Stimulated activated CD4-positive, alpha-beta T cell treated with anti-CD3 and anti-CD28 coated beads, Interleukin-15, amount 100 ng/mL, for 24 hours (primary cell): ENCODE measurements at places on chromosomes 2 and 18.
A peak's percentile ranks its signal among the peaks of the same experiment; 100 is the strongest.

- DNase-seq: no peak
These were observed 34.0 kb upstream of the IL37 start for GRCh38 chr2:112876971-112877361.

DNA sequence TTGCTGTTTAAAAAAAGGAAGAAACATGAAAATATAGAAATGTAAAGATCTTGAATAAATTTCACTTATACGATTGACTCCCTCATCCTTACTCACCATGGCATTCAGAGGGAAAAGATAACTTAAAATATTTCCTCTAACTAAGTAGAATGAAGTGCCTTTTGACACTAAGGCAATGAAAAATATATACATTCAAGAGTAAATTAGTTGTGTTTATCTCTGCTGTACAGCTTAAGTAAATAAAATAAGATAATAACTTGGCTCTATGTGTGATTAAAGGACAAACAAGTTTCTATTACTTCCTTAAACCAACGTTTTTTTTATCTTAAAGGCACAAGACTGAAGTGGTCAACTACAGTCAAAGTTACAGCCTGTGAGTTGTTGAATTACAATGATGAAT is 142.3 kb upstream of the LRRTM4 start:
- DNase-seq: no peak

- no peak for DNase-seq
These were observed 83.7 kb upstream of the B3GNT2 start for GRCh38 chr2:62112179-62112578.

- DNase-seq: no peak
These were observed 650 bp downstream of the ORMDL1 start for GRCh38 chr2:189783451-189783926.

GRCh38 chr18:47724186-47724975 is 206.1 kb downstream of the SMAD2 start:
- DNase-seq: no peak

DNA sequence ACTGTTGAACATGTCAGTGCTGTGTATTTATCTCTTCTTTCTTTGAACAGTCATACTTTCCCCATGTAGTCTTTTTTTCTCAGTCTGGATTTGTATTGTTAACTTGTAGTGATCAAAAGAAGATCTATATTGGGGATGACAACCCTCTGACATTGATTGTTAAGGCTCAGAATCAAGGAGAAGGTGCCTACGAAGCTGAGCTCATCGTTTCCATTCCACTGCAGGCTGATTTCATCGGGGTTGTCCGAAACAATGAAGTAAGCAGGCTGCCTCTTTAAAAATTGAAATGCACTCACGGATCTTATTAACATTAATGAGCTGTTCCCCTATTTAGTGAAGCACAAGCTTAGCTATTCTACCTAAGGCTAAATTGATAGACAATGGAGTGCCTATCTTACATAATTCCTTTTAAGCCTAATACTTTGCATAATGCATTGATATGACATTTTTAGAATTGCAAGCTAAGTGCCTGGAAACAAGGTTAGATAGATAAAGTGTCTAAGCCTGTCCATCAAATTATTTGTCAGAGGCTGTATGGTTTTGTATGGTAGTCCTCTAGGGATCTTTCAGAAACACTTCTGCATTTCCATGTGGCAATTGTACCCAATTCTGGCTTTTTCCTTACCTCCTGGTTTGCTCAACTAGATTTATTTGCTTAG is 29.3 kb upstream of the FAM171B start:
- no peak for DNase-seq

GRCh38 chr18:69968039-69968438 is 20.4 kb upstream of the CD226 start:
- DNase-seq: peak; percentile 42

DNA sequence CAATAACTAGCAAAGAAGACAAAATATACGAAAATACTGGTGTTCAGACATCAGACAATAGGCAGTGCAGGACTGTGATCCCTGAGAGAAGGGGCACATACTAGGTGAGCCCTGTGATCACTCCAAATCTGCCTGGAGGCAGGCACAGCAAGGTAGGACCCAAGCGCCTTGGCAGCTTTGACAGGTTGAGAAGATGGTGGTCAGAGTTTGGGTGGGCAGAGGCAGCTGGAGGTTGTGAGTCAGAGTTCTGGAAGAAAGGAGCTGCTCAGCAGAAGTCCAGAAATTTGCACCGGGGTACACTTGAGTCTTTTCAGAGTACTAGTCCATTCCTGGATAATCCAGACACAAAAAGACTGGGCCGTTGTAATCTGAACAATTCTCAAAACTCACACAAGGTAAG is 14.0 kb downstream of the KIF1A start:
- DNase-seq: no peak

- DNase-seq: no peak
These were observed 127.5 kb upstream of the MMADHC start for GRCh38 chr2:149715005-149715592.

DNA sequence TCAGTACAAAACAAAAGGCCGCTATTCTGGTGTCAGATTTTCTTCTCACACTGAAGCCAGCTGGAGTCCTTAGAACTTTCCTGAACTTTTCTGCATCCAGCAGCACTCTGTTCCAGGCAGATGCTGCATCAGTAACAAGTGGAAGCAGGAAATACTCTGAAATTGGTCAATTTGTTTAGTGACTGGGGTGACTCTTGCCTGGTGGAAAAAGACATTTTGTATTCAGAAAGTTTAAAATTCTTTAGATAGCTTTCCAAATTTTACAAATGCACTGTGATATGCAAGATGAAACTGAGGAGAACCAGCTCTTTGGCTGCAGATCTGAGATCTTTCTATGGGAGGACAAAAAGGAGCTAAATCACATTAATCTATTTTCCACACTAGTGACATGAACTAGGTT is 385.7 kb downstream of the NRXN1 start:
- DNase-seq: no peak

DNA sequence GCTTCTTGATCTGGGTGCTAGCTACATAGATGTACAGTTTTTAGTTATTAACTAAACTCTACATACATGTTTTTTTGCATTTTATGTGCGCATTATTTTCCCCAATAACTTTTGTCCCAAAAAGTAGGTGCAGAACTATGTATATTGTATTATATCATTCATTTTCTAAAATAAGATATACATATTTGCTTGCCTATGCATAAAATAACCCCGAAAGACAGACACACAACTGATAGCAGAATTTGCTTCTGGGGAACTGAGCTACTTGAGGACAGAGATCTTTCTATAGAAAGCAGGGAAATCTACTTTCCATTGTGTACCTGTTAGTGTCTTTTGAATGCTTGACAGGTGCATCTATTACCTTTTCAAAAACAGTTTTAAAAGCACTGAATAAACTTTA is 88.9 kb upstream of the SIX3 start:
- no peak for DNase-seq

DNA sequence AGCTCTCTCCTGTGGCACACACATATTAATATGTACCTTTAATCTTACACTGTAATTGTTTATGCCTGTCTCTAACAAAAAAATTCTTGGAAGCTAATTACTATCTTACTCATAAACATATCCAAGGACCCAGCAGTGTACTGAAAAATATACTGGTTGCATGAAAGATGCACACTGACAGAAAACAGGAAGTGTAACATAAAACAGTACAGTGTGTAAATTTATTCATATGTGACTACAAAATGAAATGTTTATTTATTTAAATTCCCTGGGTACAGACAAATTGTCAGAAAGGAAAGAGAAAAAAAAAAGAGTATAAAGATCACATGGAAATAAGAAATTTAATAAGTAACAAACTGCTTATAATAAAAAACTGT is 28.5 kb downstream of the TMEM131 start:
- DNase-seq: no peak

DNA sequence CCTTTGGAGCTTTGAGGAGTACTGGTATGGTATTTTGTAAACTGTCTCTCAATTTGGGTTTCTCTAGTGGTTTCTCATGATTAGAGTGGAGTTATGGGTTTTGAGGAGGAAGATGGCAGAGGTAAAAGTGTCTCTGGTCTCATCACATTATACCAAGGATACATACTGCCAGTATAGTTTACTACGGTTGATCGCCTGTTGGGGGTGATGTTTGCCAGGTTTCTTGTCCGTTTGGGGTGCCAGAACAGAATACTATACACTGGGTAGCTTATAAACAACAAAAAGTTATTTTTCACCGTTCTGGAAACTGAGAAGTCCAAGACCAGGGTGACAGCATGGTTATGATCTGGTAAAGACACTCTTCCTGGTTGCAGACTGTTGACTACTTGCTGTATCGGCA is 293.7 kb downstream of the NYAP2 start:
- no peak for DNase-seq

DNA sequence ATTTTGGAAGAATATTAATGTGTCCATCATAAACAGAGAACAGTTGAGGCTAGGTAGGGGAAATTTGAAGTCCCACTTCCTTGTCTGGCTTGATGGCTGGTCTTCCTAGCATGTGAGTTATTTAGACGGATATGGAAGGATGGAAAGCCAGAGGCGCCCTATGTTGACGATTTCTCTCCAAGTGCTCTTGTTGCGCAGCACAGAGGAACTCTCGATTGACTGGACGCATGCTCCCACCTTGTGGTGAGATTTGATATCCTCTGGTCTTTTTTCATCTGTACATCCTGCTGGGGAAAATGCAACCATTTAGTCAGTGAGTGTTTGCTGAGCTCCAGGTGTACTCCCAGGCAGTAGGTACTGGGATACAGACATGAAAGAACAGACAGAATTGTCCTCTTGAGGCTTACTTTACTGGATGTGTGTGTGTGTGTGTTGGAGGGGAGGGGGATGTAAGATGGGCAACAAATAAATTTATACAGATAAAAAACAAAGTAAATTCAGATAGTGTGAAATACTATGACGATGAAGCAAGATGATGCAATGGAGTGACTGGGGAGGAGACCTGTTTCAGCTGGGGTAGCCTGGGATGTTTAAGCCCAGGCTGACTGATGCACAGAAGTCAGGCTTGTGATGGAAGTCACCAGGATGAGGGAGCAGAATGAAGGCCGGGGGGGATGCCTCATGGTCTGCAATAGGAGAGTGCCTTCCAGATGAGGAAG is 137.2 kb downstream of the TRIM43 start:
- peak; percentile 44 for DNase-seq

- no peak for DNase-seq
These were observed 80.1 kb upstream of the NPAS2 start for GRCh38 chr2:100739735-100740432.

DNA sequence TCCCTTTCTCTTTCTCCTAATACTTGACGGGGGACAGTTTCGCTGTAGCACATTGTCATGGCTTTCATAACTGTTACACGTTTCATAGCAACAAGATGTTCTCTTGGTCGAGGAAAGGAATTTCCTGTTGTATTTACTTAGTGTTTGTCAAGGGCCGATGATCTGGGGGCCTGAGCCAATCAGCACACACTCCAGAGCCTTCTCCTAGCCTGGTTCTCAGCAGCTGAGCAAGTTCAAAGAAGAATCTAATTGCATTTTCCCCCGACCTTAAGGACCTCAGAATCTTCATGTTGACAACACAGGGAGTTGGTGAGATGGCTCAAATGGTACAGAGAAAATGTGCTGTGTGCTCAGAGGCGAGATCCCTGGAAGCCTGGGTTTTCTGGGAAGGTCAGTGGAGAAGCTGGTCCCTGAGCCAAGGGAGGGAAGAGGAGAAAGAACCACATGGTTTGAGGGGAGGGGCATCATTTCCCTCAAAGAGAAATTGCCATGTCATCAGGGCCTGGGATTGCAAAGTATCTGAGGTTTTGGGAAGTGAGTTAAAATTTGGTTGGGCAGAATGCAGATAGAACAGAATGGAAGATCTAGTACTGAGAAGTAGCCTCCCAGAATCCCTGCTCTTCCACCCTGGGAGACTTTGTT is 76.9 kb upstream of the AGAP1 start:
- no peak for DNase-seq

GRCh38 chr2:36570416-36570815 is 27.6 kb downstream of the FEZ2 start:
- DNase-seq: no peak

DNA sequence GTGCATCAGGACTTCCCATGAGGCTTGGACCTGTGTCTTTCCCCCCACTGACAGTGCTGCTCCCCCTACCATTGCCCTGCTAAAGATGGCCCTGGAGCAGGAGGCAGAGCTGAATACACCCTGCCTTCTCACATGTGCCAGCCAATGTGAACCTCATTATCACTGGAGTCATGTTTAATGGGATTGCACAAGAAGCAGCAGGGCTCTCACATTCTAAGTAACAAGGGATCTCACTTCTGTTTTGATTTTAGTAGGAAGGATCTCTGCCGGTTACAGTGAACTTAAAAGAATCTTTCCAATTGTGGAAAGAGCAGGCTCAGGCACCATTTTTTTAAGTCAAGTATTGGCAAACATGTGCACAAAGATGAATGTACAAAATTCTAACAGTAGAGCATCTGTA is 322.1 kb upstream of the MEX3C start:
- DNase-seq: no peak

- peak; percentile 28 for DNase-seq
These were observed 37.9 kb upstream of the PKDCC start for GRCh38 chr2:42009657-42010580.

DNA sequence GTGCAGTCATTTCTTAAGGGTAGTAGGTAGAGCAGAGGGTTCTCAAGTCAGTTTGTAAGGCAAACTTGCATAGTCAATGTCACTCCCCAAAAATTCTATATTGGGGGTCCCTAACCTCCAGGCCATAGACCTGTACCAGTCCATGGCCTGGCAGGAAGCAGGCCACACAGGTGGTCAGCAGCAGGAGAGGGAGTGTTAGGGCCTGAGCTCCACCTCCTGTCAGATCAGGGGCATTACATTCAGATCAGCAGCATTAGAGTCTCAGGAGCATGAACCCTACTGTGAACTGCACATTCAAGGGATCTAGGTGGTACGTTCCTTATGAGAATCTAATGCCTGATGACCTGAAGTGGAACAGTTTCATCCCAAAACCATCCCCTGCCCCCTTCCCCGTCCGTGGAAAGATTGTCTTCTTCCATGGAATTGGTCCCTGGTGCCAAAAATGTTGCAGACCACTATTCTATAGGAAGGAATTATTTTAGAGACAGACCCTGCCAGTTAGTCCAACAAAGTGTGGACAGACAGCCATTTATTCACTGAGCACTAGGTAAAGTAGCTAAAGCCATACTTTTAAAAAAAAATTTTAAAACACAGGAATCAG is 6.7 kb downstream of the COA5 start:
- DNase-seq: no peak

GRCh38 chr18:12904012-12904516 is 20.0 kb upstream of the PTPN2 start:
- DNase-seq: peak; percentile 44

- DNase-seq: no peak
These were observed 1556.9 kb upstream of the NXPH2 start for GRCh38 chr2:140337061-140337460.

- no peak for DNase-seq
These were observed 1.6 kb downstream of the KANSL1L start for GRCh38 chr2:210169516-210170195.
